Activated CD4-positive, alpha-beta T cell treated with anti-CD3 and anti-CD28 coated beads for 24 hours (primary cell): ENCODE measurements at places on chromosomes 1 and 21.

DNA sequence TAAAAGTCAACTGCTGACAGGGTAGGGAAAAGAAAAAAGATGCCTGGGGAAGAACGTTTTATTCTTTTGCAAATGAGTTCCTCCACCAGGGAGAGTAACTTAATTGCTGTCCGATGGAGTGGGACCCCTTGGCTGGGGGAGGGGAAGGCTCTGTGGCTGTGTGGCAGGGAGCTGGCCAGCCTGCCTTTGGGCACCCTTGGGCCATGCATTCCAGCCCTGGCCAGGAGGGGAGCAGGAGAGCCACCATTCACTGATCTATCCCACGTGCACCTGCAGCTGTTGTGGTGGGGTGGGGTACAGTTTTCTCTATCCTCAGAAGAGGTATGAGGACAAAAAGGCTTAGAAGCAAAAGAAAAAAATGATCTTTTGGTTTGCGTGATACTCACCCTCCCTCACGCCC is 116.9 kb downstream of the KCNK1 start:
- DNase-seq, result no peak

DNA sequence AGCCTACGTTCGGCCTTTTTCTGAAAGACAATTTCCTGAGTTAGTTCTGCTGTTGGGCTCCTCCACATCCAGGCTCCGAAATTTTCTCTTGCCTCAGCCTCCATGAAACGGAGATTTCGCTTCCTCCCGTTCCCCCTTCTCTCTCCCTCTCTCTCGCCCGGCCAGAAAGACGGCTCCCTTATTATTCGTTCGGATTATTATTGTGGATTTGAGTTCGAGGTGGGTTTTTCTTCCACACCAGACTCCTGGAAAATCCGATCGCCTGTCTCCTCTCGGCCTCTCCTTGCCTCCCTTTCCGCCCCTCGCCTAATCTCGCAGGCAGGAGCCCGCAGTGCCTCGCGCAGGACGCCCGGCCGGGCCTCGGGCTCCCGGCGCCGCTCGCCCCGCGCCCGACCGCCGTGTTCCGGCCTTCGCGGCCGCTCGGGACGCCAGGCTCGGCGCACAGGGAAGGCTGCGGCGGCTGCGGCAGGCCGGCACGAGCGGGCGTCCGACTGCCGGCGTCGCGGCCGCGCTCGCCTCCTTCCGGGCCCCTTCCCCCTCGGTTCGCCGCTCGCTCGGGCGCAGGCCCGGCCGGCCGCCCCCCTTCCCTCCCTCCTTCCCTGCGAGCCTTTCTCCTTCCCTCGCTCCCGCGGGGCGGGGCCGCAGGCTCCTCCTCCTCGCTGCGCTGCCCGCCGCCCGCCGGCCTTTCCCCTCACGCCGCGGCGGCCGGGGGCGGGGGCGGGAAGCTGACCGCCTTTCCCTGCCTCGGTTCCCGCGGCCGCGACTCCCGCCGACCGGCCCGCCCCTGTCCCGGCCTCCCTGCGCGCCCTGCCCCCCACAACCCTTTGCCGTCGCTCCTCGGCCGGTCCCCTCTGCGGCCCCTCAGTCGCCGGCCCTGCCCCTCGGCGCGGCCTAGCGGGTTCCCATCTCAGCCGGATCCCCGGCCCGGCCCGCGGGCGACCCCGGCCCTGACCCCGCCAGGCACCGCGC is at the start of gene ARHGEF11:
Gene ARHGEF11 (minus strand): TSS at position 493 of the 969 bp plus-strand sequence. CDS start 1,412 bp downstream, outside the sequence.
- DNase-seq, result no peak

- DNase-seq, result no peak
These were observed 32.2 kb upstream of the FCRL3 start for GRCh38 chr1:157732755-157733154.

DNA sequence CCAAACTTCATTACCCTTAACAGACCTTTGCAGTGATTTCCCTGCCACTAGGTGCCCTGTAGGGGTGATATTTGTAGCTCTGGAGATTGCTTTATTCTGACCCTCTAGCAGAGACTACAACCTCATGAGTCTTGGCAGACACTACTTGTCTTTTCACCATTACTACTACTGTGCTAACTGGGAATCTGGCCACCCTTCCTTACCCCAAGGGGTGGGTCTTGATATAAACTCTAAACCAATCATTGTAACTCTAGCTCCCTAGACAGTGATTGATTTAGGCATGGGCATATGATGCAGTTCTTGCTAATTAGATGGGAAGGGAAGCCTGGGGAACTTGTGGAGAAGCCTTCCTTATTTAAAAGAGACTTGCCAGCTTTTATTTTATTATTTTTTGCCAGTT is 3.9 kb downstream of the KPNA6 start:
- DNase-seq, result no peak

DNA sequence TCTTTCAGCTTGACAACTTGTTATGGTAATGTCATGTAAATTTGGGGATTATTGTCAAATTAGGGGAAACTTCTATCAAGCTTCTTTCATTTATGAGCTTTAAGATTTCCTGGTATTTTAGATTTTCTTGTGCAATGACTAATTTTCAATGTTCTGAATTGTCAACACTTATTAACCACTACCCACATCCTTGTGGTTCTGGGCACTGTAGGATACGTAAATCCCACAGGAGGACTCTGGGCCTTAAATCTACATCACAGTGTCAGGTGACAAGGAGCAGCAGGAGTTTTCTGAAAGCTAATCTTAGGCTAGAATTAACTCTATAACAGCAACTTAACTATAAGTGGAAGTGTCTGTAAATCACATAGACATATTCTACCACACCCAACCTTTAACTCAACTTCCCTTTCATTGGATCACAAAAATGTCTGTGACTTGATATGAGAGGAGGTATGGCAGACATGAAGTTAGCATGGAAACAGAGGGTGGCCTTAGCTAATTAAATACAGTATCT is 397.7 kb downstream of the HLX start:
- DNase-seq, result no peak

- no peak for DNase-seq
These were observed 40.1 kb downstream of the BTF3L4 start for GRCh38 chr1:52096216-52096615.
